GM20000 (cell line): ENCODE measurements at places on chromosomes 11 and 22.
A peak's percentile ranks its signal among the peaks of the same experiment; 100 is the strongest.

GRCh38 chr11:86396396-86396795 is 21.7 kb downstream of the CCDC81 start:
- DNase-seq: no peak

GRCh38 chr11:124970925-124971324 is 16.9 kb downstream of the CCDC15 start:
- peak; percentile 10 for DNase-seq

GRCh38 chr11:92053216-92053615 is 171.4 kb upstream of the FAT3 start:
- no peak for DNase-seq

DNA sequence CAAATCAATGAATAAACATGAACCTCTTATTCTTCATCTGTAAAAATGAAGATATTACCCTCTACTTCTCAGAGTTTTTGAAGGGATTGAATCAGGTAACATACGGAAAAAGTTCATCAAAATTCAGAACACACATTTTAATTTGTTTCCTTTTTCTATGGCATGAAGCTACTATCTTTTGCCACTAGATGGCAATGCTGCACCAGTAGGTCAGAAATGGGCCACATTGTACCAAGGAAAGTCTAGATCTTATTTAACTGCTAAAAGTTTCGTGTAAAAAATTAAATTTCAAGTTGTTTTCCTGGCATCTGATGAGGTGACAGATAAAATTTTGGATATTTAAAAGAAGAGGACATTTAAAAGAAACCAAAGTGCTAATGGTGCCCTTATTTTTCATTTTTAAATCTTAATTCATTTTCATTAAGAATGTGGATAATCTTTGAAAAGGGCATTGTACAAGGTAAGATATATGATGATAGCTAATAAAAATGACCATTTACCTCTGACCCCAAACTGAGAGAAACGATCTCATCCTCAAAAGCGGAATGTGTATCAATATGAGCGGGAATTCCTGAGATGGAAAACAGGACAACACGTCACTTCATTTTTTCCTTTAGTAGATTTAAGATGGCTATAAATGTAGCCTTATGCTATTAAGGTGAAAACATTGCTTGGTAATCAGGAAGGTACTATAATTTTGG is 16.1 kb downstream of the ALKBH8 start:
- DNase-seq: peak; percentile 29

- no peak for DNase-seq
These were observed 132.3 kb downstream of the COMMD9 start for GRCh38 chr11:36156817-36157519.

GRCh38 chr11:121274332-121274991 is 18.1 kb upstream of the SC5D start:
- DNase-seq: no peak

DNA sequence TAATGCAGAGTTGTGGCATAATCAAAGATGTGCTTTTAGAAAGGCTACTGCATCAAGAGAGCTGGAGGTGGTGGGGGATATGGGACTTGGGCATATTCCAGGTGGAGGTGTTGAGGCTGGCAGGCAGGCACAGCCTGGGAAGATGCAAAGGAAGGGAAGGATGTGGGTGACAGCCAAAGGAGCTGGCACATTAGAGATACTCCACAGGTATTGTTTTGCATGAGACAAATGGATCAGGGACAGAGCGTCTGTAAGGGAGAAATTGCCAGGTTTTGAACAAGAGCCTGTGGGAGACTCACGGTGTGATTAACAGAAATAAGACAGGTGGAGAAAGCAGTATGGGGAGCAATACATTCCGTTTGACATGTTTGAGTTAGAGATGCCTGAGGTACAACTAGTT is 263.7 kb downstream of the NELL1 start:
- DNase-seq: no peak

DNA sequence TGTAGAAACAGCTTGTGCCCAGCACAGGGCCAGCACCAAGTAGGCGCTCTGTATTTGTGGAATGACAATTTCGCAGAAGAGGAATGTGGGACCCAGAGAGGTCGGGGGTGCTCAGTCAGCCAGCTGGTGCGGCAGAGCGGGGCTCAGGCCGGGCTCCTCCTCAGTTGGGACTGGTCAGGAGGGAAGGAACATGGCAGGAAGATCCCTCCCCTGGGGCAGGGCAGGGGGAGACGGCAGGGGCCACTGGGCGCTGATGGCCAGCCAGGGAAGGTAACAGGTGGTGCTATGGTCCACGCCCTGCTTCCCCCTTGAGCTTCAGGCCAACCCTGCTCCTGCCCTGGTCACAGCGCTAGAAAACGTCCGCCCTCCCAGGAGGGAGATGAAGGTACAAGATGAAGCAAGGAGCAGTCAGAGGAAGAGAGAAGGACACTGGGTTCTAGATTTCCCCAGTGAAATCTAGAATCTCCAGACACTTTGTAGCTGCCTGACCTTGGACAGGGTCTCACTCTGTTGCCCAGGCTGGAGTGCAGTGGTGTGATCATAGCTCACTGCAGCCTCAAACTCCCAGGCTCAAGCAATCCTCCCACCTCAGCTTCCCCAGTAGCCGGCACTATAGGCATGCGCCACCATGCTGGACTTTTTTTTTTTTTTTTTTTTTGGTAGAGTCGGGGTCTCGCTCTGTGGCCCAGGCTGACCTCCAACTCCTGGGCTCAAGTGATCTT is 13.5 kb upstream of the SPI1 start:
- no peak for DNase-seq

GRCh38 chr11:117632306-117632705 is 164.7 kb downstream of the DSCAML1 start:
- no peak for DNase-seq

- peak; percentile 79 for DNase-seq
These were observed 101.1 kb downstream of the GRIK4 start for GRCh38 chr11:120612513-120613263.

DNA sequence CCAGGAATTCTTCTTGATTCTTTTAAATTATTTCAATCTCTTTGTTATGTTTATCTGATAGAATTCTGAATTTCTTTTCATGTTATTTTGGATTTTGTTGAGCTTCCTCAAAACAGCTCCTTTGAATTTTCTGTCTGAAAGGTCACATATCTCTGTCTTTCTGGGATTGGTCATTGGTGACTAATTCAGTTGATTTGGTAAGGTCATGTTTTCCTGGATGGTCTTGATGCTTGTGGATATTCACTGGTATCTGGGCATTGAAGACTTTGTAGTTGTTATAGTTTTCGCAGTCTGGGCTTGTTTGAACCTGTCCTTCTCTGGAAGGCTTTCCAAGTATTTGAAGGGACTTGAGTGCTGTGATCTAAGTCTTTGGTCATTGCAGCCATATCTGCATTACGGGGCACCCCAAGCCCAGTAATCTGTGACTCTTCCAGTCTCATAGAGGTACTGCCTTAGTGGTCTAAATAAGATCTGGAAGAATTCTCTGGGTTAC is 18.9 kb upstream of the INSC start:
- no peak for DNase-seq

GRCh38 chr11:62172294-62172693 is 17.7 kb upstream of the SCGB1D1 start:
- no peak for DNase-seq

- no peak for DNase-seq
These were observed 247.5 kb downstream of the GRIK4 start for GRCh38 chr11:120759046-120759445.

- no peak for DNase-seq
These were observed 8.9 kb downstream of the OR4X1 start for GRCh38 chr11:48272606-48273005.

DNA sequence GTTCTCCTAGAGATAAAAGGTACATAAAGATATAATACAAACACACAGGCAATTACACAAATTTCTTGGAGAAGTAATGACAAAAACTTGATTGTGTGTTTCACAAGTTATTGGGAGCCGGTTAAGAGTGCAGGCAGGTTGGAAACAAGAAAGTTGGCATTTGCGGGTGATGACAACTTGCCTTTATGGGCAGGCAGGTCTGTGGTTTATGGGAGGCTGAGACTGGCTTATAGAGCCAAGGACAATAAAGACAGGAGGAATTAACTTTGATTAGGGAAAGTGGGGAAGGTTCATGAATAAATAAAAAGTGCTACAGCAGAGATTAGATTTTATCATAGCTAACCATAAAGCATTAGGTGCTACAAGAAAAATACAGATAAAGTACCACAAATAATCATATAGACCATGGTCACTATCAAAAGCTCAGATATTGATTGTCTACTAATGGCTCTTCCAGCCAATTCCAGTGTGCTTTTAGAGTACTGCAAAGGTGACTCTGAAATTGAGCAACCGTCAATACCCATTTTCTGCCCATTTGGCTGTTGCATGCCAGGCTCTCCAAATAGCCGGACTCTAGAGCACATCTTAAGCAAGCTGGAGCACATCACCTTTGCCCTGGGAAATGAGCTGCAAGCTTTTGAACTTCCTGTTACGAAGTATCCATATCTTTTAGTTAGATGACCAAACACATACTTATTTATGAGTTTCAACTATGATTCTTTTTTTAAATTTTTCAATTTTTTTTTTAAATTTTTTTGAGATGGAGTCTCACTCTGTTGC is 33.9 kb upstream of the GAB2 start:
- no peak for DNase-seq
